ENCODE measurements at places on chromosomes 16 and 17. TPM values are rescaled to one million over a fixed set of nuclear protein-coding genes. Genes with fewer than 3 reads are reported as not detected.

ZFP3 gene
- total RNA-seq: 0.97 TPM

NME3 gene
- 39.3 TPM for total RNA-seq

SLC25A10 gene
- 13.9 TPM for total RNA-seq

SMIM22 gene
- total RNA-seq: not detected

KIF2B gene
- not detected for total RNA-seq

HS3ST3A1 gene
- total RNA-seq: not detected

GAS2L2 gene
- total RNA-seq: not detected

SPNS2 gene
- total RNA-seq: 109 TPM

CCL5 gene
- total RNA-seq: 1.8 TPM

TXNL4B gene
- 9.2 TPM for total RNA-seq

SLC13A5 gene
- total RNA-seq: 0.19 TPM

KRT31 gene
- total RNA-seq: not detected

SPATA32 gene
- not detected for total RNA-seq

ZNF598 gene
- 24.5 TPM for total RNA-seq

POLR2A gene
- 76.9 TPM for total RNA-seq

PLXDC1 gene
- total RNA-seq: 0.06 TPM

SLFN13 gene
- total RNA-seq: 6.2 TPM

KRTAP4-3 gene
- not detected for total RNA-seq

STX1B gene
- not detected for total RNA-seq

CCL16 gene
- total RNA-seq: 0.65 TPM
